ENCODE measurements at places on chromosomes 1 and 21. TPM values are rescaled to one million over a fixed set of nuclear protein-coding genes. Genes with fewer than 3 reads are reported as not detected.

DNA sequence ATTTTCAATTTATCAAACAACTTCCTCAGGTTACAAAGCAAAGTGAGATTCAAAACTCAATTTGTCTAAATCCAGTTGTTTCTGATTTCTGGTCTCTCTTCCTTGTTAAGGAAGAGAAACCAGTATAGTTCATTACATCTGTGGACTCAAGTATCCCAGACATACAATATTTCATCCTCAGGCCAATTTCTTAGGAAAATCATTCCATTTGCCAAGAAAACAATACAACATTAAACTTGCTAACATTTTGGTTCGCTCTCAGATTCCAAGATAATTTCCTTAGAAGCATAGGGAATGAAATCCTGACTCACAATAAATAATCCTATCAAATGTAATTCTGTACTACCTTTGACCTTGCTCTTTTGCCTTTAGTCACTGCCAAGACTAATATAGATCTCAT lies 11.2 kb upstream of the TTLL7 start:
- no peak for DNase-seq

Gene TDRD5
- total RNA-seq = not detected

DNA sequence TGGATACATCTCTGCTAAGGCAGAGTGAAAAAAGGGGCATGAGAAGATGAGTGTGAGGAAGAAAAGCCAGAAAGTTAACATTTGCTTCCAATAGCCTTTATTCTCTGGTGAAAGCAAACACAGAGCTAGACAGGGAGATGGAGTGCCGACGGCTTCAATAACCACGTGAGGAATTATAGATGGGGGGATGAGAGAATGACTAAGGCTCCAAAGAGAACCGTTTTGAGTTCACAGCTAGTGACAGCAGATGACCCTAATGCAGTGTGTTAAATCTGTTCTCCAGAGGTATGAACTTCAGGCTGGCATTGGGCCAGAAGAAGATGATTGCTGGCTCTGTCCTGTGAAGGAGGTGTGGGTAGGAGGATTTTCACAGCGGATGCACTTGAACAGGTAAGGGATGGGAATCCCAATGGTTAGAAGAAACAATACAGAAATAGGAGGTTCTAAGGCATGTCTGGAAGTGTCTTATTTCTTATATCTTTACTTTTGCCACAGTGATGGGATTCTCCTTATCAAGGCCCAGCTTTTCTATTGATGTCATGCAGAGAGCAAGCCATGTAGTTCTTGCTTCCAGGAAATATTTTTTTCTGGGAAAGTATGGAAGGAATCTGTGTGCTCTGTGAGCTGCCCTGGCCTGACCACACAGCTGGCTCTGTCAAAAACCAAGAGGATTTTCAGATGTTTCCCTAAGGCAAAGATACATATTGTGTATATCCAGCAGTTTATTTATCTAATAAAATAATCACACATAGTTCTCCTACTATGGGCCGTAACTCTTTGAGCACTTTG lies 573.8 kb downstream of the LTN1 start:
- DNase-seq = no peak

GRCh38 chr1:38905985-38906384 lies 24.6 kb upstream of the GJA9 start:
- DNase-seq = no peak
